Aorta (tissue), 5 donors: ENCODE measurements at places on chromosomes 3 and 15. TPM values are rescaled to one million over a fixed set of nuclear protein-coding genes. Genes with fewer than 3 reads are reported as not detected.

Gene SQOR
- total RNA-seq: 49.3 TPM

Gene PLSCR4
- 135 TPM for total RNA-seq

Gene SCN11A
- 0.93 TPM for total RNA-seq

Gene OR5H6
- not detected for total RNA-seq

Gene PPM1L
- 17.0 TPM for total RNA-seq

Gene ISLR
- 102 TPM for total RNA-seq

DNA sequence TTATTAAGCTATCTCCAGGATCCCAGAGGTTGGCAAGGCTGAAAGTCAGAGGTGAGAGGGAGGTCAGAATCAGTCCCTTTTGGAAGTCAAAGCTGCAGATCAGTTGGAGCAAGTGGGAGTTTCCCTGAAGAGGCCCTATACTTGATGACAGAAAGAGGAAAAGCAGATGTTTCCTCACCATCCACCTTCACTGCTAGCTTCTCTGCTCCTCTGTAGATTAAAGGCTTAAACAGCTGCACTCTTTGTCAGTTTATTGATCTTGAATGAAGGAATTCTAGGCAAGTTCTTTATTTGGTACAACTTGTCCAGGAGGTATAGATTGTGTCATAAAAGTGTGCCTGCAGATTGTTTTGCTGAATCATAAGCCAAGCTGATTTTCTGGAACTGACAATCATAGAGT lies 408.2 kb upstream of the TGFBR2 start:
- DNase-seq: no peak

DNA sequence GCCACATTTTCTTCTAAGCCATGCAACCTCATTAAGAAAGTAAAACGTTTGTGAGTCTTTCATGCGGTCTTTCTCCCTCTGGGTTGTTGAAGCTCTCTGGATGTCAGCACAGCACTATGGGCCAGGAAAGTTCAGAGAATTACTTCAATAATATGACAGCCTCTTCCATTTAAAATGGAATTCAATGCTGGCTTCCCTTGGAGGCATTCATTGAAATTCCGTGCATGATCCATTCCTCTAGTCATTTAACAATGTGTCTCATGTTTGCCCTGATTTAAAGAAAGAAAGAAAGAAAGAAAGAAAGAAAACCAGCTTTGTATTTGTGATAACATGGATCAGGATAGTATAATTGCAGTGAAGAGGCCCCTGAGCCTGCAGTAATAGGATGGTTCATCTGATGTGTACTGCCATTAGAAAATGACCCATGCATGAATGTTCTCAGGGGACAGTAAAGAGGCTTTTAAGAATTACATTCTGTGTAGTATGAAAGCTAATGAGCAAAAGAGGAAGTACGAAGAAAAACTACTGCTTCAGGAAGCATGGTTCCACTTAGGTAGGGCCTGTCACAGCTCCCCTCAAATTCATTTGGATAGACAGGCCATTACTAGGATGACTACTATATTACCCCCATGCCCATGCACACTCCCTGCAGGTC lies 146.0 kb downstream of the ARPP21 start:
- DNase-seq: no peak

DNA sequence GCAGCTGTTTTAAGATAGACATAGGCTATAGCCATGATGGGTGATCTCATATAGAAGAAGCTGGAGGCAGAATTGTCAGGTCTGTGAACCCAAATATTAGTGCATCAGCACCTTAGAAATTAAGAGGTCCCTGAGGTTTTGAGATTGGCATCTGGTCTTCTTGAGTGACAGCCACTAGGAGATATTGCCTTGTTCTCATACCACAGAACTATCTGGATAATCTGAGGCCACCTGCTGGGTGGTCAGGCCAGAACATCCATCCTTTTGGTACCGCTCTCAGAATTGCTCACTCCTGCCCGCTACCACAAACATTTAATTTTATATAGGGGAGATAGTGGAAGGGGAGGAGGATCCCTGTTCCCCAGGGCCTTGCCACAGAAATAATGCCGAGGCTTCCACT lies 210.6 kb upstream of the ZPLD1 start:
- no peak for DNase-seq

DNA sequence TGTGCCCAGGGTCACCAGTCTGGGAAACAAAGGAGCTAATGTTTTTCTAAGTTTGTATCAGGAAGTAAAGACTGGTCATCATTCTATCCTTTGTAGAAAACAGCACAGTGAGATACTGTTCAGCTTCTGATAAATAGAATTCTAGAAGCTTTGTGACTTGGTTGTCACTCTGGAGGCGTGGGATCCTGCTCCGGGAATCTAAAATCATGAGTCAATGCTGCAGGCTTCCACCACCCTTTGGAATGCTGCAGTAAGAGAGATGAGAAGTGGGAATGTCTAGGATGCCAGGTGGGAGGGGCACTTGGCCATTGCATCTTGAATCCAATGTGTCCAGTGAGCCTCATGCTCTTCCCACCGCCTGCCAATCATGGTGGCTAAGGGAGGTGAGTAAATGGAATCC lies 40.9 kb downstream of the SAMMSON start:
- DNase-seq: no peak

- DNase-seq: no peak
Measured at GRCh38 chr15:62618432-62618831, 424.1 kb upstream of the TPM1 start.

- DNase-seq: no peak
Measured at GRCh38 chr3:195224156-195224979, 46.6 kb downstream of the XXYLT1 start.

DNA sequence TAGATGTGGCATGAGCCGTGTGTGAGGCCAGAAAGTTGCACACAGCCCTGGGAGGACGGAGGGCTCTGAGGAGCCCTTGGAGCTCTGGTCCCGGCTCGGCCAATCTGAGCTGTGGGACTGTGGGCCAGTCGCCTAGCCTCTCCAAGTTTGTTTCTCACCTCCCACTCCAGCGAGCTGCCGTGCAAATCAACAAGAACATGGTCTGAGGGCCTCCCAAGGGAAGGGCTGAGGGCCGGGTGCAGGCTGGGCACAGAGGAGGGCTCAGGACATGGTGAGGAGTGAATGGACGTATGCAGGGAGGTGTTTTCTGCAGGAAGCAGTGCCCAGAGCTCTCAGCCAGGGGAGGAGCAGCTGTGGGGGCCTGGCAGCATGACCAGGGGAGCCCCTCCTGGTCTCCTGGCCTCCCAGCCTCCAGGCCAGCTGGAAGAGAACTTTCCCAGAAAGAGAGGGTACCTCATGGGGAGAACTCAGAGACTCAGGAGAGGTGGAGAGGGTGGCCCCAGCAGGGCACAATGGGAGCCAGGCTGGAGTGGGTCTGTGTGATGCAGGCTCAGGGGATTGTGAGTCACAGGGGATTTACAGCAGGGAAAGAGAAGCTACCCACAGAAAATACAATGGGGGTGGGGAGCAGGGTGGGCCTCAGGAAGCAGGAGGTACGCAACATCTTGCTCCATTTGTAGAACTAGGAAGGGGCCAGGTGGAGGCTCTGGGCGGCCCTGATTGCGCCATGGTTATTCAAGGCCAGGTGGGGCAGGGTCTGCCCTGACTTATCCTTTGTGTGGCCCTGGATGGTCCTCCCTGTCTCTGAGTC lies 24.8 kb downstream of the PSTPIP1 start:
- peak; percentile 64 for DNase-seq

DNA sequence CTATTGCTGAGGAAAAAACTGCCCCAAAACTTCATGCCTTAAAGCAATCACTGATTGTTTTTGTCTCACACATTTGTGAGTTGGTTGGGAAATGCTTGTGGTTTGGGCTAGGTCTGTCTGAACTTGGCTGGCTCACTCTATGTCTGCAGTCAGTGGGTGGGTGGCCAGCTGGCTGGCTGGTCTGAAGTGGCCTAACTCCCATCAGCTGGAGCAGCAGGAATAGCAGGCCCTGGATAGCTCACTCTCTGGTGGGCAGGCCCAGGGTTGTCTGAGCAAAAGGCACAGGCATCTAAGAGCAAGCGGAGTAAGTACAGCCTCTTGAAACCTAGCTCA lies 37.7 kb upstream of the PRR20G start:
- no peak for DNase-seq

- DNase-seq: no peak
Measured at GRCh38 chr3:48112813-48113212, 75.4 kb downstream of the CDC25A start.

GRCh38 chr15:78983146-78983918 lies 38.5 kb upstream of the CTSH start:
- no peak for DNase-seq

GRCh38 chr15:69200832-69201745 lies 40.7 kb downstream of the GLCE start:
- no peak for DNase-seq

- DNase-seq: no peak
Measured at GRCh38 chr3:23761440-23761896, 44.3 kb upstream of the UBE2E1 start.

DNA sequence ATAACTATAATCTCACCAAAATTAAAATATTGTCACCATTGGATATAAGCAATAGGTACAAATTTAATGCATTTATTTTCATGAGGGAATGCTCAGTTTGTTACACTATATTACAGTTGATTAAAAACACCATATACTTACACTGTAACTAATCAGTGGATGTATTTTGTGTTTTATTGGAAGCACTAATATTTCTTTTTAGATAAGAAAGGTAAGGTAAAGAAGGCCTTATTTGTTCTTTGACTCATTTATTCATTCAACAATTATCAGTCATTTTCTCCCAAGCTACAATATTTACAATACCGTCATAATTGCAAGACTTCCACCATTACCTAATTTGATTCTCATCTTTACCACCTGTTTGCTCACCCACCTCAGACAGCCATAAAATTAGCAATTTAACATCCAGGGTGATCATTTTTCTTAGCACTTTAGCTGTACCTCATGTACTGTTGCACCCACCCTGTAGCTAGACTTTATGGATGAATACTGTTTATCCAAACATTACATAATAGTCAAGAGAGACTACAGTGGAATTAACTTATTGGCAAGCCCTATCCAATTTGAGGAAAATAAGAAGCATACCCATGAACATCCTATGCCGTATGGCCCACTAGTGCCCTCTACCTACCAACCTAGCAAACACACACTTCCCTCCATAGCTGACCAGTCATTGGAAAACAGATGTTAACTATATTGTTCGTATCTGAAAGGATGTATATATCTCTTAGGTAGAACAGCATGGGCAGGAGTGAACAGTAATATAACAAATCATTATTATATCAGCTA lies 229.6 kb downstream of the BBX start:
- no peak for DNase-seq

- peak; percentile 67 for DNase-seq
Measured at GRCh38 chr3:39202094-39202493, 9.7 kb upstream of the XIRP1 start.

DNA sequence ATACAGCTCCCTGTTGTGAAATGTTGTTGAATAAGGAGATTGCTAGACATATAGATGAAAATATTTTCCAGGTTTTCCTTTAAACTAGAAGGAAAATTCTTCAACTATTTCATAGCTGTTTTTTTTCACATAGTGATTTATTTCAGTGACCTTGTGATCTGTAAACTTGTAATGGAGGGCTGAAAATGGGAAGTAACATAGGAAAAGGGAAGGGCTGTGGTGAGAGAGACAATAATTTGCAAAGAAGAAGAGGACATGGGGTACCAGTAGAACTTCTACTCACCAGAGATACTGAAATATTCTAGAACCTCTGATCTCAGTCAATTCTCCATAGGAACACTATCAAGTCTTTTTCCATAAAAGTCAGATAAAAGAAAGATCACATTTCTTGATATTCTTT lies 60.4 kb downstream of the PLS1 start:
- DNase-seq: no peak

DNA sequence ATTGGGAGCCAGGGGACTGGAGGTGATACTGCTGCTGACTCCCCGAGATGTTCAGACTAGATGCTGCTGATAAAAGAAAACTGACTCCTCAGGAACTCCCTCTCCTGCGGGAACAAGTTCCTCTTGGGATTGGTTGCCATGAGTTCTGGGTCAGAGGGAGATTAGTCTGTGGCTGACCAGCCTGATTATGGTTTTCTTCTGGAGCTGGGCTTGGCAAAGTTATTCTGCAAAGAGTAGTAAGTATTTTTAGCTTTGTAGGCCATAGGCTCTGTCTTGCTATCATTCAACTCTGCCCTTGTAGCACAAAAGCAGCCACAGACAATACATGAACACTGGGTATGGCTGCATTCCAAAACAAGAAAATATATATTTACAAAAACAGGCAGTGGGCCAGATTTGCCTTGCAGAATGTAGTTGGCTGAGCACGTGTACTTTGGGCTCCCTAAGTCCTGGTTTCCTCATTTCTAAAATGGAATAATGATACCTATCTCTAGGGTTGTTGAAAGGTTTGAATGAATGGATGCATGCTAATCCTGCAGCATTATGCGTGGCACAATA lies 796.8 kb downstream of the AGBL1 start:
- DNase-seq: no peak

DNA sequence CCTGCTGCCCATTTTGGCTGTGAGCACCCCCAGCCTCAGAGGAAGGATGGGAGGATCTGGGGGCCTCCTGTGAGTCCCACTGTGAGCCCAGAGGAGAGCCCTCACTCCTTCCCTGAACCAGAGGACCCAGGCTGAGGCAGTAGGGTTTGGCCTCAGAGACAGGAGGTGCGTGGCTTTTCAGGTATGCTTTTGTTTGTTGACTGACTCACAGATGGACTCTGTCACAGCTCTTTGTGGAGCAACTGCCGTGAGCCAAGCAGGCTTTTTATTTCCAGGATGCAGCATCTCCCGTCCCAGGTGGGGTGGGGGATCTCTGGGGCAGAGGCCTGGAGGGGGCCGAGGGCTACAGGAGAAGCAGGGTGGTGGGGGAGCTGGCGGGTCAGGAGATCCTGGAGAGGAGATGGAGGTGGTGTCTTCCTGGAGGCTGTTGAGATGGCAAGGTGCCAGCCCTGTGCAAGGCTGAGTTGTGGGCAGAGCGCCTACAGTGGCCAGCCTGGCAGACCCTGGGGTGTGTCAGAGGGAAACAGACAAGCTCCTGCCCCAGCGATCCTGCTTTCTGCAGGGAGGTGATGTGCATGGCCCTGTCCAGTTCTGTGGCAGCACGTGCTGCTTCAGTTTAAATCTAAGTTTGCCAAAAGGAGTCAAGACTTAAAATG lies 24.0 kb downstream of the PLXNA1 start:
- DNase-seq: no peak

- DNase-seq: no peak
Measured at GRCh38 chr15:69929905-69930630, 167.6 kb downstream of the TLE3 start.

- no peak for DNase-seq
Measured at GRCh38 chr3:122890720-122891220, 95.9 kb downstream of the SLC49A4 start.

DNA sequence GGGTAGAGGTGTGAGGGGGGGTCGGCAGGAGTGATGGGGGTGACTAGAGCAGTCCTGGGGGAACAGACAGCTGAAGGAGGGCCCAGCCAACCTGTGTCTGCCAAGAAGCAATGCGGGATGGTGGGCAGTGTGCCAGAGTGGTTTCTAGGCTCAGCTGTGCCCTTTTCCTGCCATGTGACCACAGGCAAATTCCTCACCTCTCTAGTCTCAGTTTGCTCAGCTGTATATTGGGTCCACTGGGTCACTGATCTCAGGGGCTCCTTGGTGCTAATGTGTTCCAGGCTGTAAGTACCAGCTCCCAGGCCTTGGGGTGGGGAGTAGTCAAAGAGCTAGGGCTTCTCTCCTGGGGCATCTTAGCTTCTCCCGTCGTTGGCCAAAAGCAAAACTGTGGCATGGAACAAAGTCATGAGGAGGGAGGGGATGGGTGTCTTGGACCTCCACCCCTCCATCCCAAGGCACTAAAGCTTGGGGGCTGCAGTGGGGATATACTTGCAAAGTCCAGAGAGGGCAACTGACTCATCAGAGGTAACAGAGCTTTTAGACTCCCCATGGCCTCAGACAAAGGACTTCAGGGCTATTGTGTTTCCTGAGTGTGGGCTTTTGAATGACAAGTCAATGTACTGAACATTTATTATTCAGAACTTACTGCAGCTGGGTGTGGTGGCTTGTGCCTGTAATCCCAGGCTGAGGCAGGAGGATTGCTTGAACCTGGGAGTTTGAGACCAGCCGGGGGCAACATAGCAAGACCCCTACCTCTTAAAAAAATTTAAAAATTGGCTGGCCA lies 20.9 kb downstream of the SMAD6 start:
- DNase-seq: peak; percentile 36
